ENCODE measurements at places on chromosomes 2 and 18.

GRCh38 chr2:217248312-217248935 is 388.6 kb upstream of the TNP1 start:
- DNase-seq = peak; percentile 89

DNA sequence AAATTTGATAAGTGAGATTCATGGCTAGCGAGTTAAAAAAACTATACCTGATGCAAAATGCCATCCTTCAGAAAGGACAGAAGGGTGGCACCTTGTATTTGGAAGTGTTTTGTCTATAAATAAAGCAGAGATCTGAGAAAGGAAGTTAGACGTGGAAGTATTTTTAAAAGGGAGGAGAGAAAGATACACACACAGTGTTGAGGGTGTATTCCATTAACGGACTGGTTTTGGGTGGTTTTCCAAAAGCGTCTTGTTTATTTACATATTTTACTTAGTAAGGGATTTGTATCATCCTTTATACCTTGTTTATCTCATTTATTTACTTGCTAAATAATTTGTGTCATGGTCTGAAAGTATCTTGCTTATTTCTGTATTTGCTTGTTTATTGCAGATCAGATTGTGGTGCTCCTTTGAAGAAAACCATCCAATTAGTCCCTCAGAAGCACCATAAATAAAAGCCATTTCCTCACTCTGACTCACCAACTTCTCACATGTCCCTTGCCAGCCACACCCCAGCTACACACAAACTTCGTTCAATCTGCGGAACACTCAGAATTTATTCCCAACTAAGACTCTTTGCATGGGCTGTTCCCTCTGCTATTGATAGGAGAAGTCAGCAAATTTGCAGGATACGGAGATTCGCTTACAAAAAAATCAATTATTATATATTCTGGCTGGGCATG is 90.8 kb downstream of the FAM124B start:
- DNase-seq = no peak

- peak; percentile 25 for DNase-seq
These were observed 5.6 kb downstream of the BCL11A start for GRCh38 chr2:60547841-60548240.

- DNase-seq = no peak
These were observed 186.6 kb downstream of the NRP2 start for GRCh38 chr2:205868773-205869333.

- no peak for DNase-seq
These were observed 90.8 kb downstream of the EPAS1 start for GRCh38 chr2:46387886-46388515.

DNA sequence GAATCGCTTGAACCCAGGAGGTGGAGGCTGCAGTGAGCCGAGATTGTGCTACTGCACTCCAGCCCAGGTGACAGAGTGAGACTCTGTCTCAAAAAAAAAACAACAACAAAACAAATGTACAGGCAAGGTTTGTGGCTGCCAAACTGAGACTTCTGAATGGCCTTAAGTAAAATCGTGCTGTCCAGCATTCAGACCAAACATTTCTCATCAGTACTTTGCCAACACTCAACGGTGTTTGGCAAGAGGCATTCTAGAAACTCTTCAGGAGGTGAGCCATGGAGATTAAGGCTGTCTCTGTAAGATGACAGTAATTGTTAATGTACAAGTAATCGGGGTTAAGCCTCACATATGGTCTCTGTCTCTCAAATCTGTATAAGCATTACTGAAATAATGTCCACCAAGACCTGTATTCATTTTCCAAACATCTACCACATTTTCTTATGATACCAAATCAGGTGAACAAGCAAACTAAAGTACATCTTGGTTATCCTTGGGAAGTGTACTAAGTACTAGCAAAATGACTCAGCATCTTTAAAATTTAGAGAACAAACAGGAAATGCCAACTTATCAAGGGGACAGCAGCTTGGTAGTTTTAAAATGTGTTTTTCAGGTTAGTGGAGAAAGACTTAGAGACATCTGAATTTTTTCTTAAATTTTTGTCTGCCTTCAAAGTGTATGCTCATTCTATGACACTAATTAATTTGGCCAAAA is 29.3 kb downstream of the SERPINE2 start:
- no peak for DNase-seq

DNA sequence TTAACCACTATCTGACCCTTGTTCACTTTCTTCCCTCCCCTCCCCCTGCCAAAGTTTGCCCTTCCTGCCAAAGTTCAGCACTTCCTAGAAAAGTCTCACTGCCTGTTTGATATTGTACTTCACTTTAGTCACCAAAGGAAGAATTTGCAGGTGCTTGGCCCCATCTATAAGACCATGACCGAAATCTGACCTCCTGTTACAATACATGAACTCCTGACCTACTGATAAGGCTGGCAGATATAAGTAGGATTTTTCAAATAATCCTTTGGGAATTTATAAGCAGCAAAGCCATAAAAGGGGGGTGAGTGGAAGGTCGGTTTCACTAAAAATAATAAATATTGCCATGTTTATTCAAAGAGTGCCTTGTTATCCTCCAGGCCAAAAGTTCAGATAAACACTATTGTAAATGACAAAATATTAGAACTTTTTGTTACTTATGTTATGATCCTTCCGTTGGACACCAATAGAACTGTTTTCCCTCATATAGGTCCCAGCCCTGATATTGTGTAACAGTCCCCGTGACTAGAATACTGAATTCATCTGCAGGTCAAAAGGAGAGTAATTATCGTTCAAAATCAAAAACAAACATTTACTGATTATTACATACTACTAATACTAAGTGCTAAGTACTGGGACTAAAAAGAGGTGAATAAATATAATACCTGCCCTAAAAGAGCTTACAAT is 277.6 kb downstream of the EXOC6B start:
- no peak for DNase-seq

GRCh38 chr2:159326569-159327255 is 40.2 kb upstream of the WDSUB1 start:
- no peak for DNase-seq

DNA sequence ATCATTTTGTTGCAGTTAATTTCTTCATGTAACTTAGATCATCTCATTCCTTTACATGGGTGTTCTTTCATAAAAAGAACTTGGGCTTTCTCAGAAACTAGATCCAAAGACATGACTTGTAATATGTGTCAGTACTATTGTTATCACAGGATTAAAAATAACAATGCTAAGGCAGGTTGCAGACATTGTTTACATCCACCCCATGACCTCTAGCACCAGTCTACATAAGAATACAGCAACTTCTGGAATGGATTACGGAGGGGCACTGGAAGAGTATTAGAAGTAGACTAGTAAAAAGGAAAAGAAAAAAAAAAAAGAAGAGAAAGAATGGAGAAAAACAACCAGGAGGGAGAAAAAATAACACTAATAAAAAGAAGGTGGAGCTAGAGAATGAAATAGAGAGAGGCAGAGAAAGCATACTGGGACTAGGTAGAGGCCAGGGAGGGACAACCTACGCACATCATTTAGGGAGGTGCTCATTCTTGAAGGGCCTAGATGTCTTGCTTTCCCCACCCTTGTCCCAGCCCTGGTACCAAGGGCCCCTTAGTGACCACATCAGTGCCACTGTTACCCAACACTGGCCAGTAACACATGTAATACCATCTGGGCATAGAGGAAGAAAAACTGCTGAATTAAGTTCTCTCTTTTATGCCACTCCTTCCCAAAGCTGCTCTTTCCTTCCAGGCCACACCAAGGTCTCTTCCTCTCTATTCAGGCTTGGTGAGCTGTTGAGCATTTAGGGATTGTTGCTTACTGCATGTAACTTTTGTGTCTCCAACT is 70.6 kb upstream of the KLF7 start:
- no peak for DNase-seq

DNA sequence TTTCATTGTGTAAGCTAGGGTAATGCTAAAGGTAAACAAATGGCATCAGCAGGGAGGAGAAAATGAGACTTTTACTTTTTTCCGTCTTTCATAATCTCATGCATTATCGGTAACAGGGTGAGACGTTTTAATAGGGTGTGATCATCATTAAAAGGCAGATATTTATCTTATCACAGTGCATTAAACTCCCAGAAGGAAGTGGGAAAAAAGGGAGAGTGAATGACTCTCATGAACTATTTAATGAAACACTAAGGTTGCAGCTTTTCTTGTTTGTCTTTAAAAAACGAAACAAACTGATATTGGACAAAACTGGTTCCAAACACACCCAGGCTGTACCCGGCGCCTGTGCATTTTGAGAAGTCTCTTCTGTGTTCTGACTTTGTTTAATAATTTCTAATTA is 1936.8 kb upstream of the PIK3C3 start:
- DNase-seq = no peak

DNA sequence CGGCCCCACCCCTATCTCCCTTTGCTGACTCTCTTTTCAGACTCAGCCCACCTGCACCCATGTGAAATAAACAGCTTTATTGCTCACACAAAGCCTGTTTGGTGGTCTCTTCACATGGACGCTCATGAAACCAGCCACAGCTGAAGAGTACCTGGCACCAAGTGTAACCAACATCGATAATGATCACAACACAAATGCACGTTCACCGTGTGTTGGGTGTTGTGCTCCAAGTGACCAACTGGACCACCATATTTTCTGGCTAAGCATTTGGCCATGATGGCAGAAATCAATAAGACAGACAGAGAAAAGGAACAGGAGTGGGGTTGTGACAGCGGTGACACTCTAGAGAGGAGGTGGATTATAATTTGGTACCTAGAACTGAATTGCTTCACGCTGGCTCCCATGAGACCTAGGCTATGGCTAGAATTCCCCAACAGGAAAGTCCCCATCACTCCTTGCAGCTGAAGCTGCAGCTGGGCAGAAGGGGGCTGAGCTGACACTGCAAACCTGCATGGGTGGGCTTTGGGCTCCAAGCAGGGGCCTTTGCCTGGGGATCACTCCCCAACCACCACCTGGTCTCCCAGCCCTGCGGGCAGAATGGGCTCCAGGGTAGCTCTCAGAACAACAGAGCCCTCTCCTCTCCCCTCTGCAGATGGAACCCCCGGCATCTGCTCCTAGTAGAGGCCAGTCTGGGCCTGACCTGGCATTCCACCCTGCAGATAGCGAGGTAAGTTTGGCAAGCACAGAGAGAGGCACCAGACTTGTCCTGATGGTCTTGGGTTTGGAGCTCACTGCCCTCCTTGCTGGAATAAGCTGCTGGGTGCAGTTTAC is 14.6 kb upstream of the LRRFIP1 start:
- no peak for DNase-seq

GRCh38 chr18:2978208-2978607 is 34.7 kb downstream of the LPIN2 start:
- DNase-seq = no peak

- DNase-seq = peak; percentile 43
These were observed 56.1 kb downstream of the RPL37A start for GRCh38 chr2:216554755-216555154.

- DNase-seq = no peak
These were observed 1675.9 kb upstream of the CELF4 start for GRCh38 chr18:39241534-39241933.

DNA sequence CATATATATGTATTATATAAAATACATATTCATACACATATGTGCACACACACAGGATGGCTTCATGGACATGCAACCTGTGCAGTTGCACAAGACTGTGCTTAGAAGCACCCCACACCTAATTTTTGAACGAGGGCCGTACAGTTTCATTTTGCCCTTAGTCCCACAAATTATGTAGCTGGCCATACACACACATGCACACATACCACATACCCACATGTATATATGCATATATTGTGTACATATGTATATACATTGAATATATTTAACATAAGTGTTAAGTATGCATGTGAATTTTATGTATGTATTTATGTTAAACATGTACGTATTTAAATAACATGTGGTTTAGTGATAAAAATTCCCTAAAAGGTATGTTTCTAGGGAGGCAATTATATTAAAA is 18.3 kb downstream of the GPATCH11 start:
- DNase-seq = no peak

GRCh38 chr2:119369845-119370244 is 3.1 kb downstream of the DBI start:
- no peak for DNase-seq

DNA sequence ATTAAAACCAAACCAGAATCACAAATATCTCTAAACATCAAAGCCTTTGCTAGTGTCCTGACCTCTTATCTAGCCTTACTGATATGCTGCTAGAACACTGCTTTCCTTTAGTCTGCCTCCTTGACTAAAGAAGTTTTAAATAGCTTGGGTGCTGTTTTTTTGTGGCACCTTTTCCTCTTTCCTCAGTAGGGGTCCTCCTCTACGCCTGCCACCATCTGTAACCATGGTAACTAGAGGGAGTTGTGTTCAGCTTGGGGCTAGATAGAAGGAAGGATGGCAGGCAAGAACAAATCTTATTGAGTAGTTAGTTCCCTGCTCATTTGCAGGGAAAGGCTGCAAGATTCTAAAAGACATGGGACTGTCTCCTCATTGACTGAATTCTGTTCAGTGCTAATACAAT is 86.0 kb downstream of the TAF4B start:
- no peak for DNase-seq

DNA sequence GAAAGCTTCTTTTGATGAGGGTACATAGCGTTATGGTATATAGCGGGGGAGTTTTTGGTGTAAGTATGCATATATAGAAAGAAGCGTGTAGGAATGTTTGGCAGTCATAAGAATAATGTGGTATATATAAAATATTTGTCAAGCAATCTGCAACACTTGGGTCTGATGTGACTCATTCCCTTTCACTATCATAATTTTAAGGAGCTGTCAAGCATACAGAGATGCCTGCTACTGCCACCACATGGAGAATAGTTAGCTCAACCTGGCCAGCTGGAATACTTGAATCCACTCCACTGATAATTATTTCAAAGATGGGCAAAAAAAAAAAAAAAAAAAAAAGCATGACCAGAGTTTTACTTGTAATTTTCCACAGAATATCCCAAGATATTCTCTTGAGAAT is 559.8 kb upstream of the REG3G start:
- no peak for DNase-seq

GRCh38 chr2:190572246-190572645 is 37.7 kb upstream of the NEMP2 start:
- DNase-seq = no peak

DNA sequence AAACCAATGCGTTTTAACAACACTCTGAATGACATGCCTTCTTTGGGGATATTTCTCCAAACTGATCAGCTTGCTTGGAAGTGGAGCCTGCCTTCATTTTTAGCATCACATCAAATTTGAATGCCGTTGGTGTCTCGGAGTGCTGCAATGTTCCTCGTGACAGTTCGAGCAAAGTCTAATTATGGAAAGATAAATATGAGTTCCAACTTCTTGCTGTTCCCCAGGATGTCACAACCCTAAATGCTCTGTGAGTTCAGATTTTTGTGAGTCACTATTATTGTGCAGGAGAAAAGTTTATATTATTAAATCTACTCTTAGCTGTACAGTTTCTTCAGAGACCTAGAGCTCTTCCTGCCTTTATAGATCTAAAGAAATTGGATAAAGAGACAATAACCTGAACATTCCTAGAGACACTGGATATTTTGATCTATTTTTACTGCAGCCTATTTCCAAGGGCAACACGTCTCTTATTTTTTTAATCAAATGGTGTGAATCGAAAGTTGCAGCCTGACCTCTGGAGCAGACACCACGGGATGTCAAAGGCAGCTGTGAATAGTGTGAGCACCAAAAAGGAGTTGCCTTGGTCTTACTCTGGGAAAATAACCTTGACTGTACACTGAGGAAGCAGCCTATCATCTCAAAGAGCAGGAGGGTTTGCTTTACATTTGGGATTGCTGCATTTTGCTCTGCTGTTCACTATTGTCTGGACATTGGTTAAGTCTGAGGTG is 330.1 kb downstream of the TDRD15 start:
- DNase-seq = no peak
